ENCODE measurements at places on chromosomes 5 and 9.

DNA sequence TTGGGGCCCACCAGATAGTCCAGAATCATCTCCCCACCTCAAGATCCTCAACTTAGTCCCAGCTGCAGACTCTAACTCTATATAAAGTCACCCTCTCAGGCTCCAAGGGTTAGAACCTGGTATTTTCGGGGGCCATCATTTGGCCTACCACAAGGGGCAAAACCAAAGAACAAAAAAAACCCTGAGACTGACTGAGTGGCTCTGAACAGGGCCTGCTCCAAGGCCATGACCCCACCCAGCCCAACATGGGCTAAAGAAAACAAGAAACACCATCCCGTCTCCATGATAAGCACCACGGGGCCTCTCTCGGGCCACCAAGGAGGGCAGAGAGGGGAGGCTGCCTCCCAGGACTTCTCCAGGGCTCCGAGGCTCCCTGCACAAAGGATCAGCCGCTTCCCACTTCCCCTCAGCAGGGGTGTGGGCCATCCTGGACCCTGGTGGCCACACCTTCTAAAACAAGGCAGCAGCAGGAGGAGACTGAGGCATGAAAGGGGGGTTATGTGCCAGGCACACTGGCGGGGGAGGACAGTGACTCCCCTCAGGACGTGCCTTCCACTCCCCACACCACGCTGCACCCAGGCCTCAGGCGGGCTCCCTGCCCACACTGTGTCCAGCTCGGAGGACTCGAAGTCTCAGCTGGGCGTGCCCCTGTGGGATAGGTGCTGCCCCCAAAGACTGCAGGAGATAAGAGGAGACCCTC is 51.5 kb downstream of the SEMA4D start:
- DNase-seq: no peak

GRCh38 chr9:13588151-13589033 is 308.9 kb upstream of the MPDZ start:
- DNase-seq: no peak

DNA sequence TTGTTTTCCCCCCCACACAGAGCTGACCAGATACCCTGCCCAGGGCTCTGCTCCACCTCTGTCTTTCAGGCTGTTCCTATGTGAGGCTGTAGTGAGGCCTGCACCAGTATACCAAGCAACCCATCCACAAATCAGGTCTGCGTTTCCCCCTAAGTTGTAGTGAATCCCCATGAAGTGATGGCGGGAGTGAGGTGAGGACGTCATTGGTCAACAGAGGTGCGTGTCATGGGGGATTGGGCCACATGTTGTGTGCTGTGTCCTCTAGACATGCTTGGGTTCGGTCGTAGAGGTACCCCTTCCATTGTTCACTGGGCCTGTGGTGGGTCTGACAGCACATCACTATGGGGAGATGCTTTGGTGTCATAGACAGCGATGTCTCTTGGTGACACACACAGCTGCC is 184.6 kb downstream of the CACNA1B start:
- no peak for DNase-seq

- no peak for DNase-seq
Observed at GRCh38 chr5:138352722-138353559, 456 bp downstream of the KDM3B start.

DNA sequence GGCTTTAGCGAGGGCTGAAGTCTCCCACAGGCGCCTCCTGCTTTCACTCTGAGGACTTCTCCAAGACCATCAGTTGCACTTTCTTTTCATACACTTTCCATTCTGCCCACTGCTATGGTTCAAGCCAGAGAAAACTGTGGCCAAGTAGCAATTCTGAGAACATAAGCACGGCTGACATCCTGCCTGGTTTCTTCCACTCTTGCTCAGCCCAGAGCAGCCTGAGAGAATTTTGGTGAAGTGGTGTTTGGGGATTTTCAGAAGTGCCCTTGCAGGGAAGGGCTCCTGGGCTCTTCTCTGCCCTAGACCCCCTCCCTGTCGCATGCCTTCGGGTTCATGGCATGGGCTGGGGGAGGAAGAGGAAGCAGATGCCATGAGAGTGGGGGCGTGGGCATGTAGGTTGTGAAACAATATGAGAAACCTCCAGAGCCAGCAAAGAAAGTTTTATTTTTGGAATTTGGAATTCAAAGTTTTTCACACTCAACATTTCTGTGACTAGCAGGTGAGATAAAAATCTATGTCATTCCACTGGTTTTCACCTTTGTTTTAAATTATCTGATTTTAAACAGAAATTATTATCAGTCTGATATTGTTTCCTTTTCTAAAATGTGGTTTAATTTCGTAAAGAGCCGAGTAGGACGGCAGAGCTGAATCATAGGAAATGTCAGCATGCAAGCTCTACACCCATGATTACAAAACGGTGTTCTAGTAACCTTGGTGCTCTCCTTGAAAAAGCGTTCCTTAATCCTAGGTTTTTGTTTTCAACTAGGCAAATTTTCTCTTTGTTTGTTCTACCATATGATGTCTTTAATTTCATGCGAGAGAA is 27.8 kb upstream of the TNFSF8 start:
- DNase-seq: no peak

- DNase-seq: no peak
Observed at GRCh38 chr5:77218263-77218662, 7.8 kb downstream of the PDE8B start.

DNA sequence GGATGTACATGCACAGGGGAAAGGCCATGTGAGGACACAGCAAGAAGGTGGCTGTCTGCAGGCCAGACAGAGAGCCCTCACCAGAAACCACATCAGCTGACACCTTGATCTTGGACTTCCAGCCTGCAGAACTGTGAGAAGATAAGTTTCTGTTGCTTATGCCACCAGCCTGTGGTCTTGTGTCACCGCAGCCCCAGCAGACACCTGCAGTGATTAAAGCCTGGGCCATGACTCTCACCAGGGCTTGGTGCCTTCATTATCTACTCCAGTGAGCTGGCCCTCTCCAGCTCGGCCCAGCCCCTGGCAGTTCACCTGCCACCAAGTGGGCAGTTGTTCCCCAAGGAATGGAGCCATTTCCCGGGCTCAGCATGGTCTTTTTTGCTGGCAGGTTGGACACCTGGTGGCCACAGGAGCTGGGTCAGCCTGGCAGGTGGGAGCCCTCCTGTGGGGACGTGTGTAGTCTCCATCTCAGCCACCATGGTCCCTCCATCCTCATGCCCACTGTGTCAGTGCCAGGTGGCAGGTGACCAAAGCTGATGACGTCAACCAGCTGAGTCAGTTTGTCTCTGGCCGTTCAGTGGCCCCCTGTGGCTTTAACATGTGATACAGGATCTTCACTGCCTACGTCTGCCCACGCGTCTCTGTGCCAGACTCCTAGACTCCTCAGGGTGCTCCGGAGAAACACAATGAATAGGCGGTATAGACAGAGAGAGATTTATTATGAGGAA is 99.9 kb upstream of the PPP1R26 start:
- DNase-seq: no peak

GRCh38 chr5:41875121-41875520 is 4.9 kb upstream of the OXCT1 start:
- no peak for DNase-seq

GRCh38 chr5:78798673-78799029 is 150.1 kb upstream of the LHFPL2 start:
- no peak for DNase-seq

GRCh38 chr5:33304601-33305000 is 136.2 kb upstream of the TARS1 start:
- DNase-seq: no peak

GRCh38 chr5:56320686-56321085 is 87.6 kb upstream of the ANKRD55 start:
- no peak for DNase-seq

Data from AG04449 (cell line).